ENCODE measurements at places on chromosomes 16 and 17. TPM values are rescaled to one million over a fixed set of nuclear protein-coding genes. Genes with fewer than 3 reads are reported as not detected.

DNA sequence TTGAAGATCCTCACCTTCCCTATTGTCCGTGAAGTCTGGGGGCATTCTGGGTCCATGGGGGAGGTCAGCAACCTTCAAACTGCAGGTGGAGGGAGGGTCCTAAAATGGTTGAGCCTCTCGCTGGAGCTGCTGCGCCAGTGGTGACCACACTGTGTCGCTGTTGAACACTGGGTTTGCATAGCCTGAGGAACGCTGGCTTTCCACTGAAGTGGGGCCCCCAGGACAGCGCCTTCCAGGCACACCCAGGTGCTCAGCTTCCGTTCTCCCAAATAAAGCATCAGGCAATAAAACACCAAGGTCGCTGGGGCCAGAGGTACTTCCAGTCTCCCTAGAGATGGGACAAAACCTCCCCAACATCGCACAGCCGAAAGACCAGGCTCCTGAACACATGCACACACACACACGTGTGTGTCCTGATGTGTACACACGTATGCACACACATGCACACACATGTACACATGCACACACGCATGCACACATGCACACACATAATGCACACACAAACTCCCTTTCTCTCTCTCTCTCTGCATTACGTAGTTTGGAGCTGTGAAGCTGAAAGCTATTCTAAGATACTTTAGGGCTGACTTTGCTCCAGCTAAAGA is 120.6 kb downstream of the IRF8 start:
- DNase-seq = no peak

DNA sequence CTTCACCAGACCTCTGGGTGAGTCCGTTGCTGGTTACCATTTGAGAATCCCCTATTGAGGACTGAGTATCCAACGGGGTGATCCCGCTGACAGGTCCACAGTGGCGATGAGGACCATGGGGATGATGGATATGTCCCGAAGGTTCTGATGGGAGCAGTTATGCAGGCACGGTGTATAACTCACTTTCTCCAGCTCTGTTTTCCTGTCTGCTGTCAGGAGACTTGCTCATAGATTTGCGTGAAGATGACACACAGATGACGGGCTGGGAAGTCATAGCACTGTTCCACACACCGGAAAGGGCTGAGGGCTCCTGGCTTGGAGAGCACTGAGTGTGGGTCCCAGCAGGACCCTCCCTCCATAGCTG is 22.2 kb upstream of the ADCY7 start:
- DNase-seq = no peak

- DNase-seq = no peak
Observed at GRCh38 chr17:40490289-40490853, 11.1 kb downstream of the TNS4 start.

GRCh38 chr16:14538604-14539003 is 91.5 kb downstream of the PARN start:
- no peak for DNase-seq

- DNase-seq = no peak
Observed at GRCh38 chr16:24838554-24839266, 7.1 kb upstream of the SLC5A11 start.

Gene ABCC6
- total RNA-seq = not detected

Data from natural killer cell treated with Interleukin-12 subunit alpha and Interleukin-12 subunit beta and Interleukin-15 and Interleukin-18, amount 100 ng/mL, for 72 hours (primary cell).